NCI-H2081 treated with DMSO at 0.1 percent for 48 hours (cell line): ENCODE measurements at places on chromosomes 6 and 20.

DNA sequence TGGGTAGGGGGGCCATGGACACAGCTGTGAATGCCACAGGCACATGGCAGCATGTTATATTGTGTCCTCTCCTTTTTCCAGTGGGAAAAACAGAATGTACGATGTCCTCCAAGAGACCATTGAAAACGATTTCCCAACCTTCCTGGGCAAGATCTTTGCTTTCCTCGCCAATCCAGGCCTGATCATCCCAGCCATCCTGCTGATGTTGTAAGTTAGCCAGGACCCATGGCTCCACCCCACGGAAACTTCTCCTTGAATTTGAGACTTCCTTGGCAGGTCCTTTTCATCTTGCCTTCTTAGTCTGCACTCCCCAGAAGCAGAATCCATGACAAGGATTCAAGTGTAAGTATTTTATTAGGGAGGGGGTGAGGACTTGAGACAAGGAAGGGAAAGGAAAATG, 28.2 kb upstream of the NOP56 start:
- DNase-seq, result no peak

- no peak for DNase-seq
Measured at GRCh38 chr6:14900919-14901318, 344.9 kb upstream of the JARID2 start.

GRCh38 chr6:55040102-55040848, 134.0 kb upstream of the HCRTR2 start:
- no peak for DNase-seq

DNA sequence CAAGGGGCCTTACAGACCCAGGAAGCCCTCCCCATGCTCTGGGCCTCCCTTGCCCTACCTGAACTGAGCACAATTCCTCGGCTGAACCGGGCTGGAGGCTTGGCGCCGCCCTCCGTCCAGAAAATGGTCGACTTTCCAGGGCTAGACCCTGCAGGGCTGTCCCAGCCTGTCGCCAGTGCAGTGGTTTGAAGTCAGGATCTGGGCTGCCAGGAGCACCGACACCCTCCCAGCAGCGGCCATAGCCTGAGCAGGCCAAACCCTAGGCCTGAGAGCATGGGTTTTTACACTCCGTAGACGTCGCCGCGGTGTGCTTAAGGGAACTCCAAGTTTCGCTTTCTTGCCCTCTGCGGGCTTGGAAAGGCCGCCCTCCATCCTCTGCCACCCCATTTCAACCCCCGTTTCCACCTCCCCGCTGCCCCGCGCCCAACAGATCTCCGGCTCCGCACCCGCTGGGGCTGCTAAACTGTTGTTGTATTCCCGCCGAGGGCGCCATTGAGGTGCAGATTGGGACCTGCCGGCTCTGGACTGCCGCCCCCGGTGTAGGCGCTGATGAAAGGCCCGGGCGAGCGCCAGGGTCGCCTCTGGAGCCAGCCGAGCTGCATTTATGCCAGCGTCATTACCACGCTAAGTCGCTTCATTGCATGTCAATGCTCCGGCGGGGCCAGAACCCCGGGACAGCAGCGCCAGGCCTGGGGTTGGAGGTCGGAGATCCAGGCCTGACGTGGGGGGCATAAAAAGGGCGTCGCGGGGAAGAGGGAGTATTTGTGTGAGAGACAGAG, 2.2 kb upstream of the TFAP2A start:
- no peak for DNase-seq

GRCh38 chr6:56759521-56759920, 116.8 kb upstream of the DST start:
- no peak for DNase-seq
